ENCODE measurements at places on chromosomes 3 and 15.

GRCh38 chr3:143536817-143537535 is 311.3 kb downstream of the SLC9A9 start:
- DNase-seq: no peak

DNA sequence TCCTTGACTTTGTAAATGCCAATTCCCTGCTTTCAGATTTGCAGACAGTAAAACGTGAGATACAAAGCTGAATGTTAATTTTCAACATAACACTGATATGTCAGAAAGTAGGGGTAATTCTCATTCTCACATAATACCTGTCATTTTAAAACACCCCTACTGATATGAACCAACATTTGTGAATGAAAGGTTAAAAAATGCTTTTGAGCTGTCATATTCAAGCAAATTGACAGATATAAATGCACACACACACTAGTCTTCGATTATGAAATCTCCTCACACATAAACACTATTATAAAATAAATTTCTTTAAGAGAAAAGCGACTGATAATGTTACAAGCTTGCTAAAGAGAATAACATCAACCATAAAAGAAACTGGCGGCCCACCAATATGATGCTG is 128.8 kb downstream of the PEAK1 start:
- DNase-seq: no peak

GRCh38 chr3:37444696-37445095 is 270.3 kb upstream of the LRRFIP2 start:
- DNase-seq: no peak

GRCh38 chr3:5160940-5161858 is 26.3 kb upstream of the EDEM1 start:
- no peak for DNase-seq

DNA sequence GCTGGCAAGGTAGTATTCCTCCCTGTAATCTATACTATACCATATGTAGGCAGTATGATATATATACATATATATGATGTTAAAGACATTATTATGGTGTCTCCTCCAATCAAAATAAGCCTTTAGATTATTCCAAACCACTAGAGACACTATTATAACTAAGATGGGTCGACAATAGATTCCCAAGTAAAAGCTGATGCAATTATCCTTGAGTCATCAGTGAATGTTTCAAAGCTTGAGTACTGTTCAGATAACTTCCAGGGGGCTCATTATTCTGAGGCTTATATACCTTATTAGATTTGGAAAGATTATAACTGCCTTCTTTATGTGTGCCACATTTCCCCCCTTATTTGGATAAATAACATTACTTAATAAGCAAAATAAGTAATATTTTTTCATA is 11.9 kb upstream of the C3orf38 start:
- DNase-seq: no peak

- no peak for DNase-seq
Observed at GRCh38 chr3:95235916-95236315, 1173.1 kb downstream of the NSUN3 start.

- no peak for DNase-seq
Observed at GRCh38 chr3:112594856-112595255, 33.0 kb downstream of the SLC35A5 start.

DNA sequence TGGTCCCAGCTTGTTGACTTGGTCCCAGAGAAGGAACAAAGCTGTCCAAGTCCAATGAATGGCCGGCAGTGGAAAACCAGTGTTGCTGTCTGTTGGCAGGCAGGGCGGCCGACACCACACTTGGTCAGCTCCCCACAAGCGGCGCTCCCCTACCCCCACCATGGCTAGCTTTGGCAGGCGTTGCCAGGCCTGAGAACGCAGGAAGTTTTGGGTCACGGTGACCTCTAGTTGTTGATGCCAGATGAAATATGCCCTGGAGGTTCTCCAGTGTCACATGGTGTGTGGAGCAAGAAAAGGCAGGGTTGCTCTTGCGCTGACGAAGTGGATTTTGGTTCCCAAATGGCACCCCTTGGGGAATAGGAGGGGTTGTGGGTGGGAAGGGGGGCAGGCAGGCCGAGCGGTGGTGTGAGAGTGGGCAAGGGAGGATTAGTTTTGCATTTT is 72.7 kb upstream of the TPRG1 start:
- no peak for DNase-seq

GRCh38 chr3:59866076-59866475 is 816.3 kb upstream of the CFAP20DC start:
- no peak for DNase-seq

GRCh38 chr15:79091204-79091867 is 756 bp upstream of the RASGRF1 start:
- DNase-seq: no peak

GRCh38 chr15:32873284-32874114 is 155.7 kb downstream of the GREM1 start:
- DNase-seq: no peak

GRCh38 chr3:58062472-58062871 is 54.2 kb downstream of the FLNB start:
- no peak for DNase-seq

- no peak for DNase-seq
Observed at GRCh38 chr3:72052841-72053409, 268.0 kb upstream of the PROK2 start.

DNA sequence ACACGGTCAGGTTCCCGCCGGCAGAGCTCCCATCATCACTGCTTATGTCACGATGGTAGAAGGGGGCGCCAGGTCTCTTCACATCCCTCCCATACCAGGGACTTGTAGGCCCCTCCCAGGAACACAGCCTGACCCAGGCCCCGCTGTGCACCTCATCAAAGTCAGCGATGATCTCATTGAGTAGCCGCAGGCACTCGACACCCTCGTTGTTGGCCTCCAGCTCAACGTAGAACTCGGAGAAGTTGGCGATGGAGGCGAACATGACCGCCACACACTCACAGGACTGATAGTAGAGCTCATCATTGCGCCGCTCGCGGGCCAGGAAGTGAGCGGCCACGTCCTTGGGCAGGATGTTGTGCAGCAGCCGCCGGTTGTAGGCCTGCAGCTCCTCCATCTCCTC is 89.2 kb downstream of the SEC22A start:
- no peak for DNase-seq

GRCh38 chr3:41933154-41933676 is 28.7 kb downstream of the ULK4 start:
- peak; percentile 10 for DNase-seq

- DNase-seq: no peak
Observed at GRCh38 chr15:40452296-40453090, 11.7 kb downstream of the BAHD1 start.

DNA sequence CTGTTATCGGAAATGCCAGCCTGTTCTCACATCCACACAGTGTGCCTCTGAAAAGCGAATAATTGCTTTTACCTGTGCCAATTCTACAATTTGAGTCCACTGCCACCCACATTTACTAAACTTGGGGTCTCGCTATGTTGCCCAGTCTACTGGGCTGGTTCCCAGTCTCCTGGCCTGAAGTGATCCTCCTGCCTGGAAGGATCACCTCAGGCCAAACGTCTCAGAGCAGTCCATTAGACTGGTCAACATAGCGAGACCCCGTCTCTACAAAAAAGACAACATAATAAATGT is 827 bp upstream of the INO80 start:
- DNase-seq: no peak

DNA sequence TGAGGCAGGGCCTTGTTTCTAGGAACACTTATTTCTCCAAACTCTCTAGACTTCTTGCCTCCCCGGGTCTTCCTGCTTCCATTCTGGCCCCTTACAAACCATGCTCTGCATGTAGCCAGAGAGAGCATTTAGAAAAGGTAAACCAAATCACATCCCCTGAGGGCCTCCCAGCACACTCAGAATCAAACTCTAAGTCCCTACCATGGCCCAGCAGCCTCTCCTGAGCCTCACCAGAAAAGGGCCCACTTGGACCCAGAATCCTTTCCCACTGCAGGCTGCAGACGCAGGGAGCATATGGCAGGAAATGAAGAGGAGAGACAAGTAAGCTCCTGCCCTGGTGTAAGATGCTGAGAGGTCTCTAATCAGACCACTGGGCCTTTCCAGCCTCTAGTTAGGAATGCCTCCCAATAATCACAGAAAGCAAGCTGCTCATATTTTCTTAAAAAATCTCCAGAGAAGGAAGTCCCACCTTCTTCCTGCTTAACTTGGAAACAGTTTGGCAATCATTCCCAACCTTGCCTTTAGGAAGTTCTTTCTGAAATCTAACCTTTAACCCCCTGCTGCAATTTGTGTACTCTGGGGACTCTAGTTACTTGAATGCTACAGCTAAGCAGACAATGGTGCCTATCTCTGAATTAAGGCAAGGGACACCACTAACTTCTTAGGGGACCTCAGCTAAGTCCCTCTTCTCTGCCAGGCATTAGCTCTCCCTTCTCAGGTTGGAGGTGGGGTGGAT is 4.2 kb downstream of the AMOTL2 start:
- DNase-seq: no peak

- no peak for DNase-seq
Observed at GRCh38 chr3:71001303-71001830, 582.2 kb downstream of the FOXP1 start.

DNA sequence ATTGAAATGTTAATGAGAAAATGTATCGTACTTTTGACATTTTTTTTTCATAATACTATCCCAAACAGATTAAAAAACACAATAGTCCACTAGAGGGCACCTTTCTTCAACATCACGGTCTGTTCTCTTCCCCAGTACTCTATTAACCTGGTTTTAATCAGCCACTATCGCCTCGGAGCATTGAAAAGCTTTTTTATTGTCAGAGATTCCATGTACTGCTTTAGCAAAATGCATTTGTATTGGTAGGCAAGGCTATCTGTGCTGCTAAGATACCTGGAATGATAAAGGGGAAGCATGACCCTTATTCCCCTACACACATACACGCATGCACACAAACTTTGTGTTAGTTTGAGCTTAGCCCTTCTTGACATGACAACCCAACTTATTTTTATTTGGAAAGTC is 160.1 kb upstream of the IL12A start:
- peak; percentile 56 for DNase-seq

DNA sequence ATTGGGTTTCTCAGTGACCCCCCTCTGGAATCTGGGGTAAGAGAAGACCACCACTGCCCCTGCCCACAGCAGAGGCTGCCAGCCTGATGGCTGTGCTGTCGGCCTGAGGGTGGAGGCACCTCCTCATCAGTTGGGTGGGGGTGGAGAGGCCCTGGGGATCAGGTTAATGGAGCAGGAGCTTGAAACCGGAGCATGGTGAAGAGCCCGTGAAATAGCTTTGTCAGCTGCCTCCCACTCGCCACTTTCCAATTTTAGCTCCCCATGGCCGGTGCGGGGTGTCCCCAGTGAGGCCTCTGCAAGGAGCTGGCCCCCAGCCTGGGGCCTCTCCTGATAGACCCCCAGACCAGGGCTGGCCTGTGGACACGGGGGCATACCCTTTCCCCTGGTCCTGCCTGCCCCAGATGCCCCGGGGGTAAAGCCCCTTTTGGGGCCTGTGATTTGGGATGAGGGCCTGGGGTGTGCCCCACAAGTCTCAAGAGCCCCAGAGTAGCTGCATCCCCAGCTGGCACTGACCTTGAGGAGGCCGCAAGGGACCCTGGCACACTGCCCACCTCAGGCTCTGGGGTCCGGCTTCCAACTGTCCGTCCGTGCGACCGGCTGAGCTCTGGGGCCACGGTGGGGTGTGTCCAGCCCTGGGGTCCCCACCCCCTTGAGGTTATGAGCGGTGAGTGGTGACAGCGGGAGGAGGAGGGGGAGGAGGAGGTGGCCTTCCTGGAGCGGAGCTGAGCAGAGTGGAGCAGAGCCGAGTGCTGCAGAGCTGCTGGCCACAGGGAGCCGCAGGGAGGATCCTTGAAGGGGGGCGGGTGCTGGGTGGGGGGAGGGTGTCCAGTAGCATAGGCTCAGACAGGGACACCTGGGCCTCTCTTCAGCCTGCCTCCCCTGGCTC is at the start of gene HHATL:
Gene HHATL, minus strand, starts transcription at position 733 of the 886 bp plus-strand sequence. CDS start 1,972 bp downstream, outside the sequence.
- no peak for DNase-seq

DNA sequence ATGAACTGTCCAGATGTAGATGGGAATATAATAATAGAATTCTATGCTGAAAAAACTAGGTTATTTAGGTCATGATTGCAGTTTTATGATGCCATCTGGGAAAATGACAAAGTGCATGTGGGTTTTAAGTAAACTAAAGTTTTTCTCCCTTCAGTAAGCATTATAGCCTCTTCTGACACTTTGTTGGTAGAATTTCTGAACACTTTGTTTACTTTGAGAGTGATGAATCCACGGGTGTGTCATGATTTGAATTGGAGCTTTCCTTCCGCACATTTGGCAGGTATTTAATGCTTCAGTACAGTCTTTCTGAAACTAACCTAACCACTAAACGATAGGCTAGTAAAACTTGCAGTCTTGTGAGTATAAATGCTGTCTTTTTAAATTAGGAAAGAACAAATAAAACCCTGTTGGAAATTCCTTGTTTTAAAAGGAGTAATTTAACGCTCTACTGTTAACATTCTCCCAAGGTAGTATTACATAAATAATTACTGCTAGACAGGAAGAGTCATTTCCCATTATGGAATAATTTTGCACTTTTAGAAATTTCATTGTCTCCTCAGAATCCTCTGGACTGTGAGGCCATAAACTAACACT is 7.0 kb downstream of the FILIP1L start:
- no peak for DNase-seq

- DNase-seq: no peak
Observed at GRCh38 chr3:162274070-162274469, 777.5 kb downstream of the OTOL1 start.

DNA sequence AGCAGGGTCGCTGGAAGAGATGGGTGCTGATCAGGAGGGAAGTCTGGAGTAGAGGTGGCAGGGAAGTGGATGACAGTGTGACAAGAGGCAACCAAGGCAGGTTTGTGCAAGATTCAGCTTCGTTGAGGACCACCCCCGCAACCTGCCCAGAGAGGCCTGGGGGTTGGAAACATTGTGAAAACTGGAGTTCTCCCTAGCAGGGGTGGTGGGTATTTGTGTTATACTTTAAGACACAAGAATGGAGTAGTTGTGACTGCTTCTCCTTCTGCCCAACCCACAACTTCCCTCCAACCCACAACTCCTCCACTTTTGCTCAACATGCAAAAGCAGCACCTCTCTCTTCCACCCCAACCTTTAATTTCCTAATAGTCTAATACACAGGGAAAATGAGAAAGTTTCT is 8.6 kb upstream of the ARNT2 start:
- DNase-seq: no peak

- no peak for DNase-seq
Observed at GRCh38 chr3:4398120-4398940, 68.7 kb downstream of the SUMF1 start.

- DNase-seq: no peak
Observed at GRCh38 chr3:188369526-188369925, 215.6 kb downstream of the LPP start.

- DNase-seq: peak; percentile 67
Observed at GRCh38 chr15:85289677-85290365, 90.6 kb upstream of the AKAP13 start.

DNA sequence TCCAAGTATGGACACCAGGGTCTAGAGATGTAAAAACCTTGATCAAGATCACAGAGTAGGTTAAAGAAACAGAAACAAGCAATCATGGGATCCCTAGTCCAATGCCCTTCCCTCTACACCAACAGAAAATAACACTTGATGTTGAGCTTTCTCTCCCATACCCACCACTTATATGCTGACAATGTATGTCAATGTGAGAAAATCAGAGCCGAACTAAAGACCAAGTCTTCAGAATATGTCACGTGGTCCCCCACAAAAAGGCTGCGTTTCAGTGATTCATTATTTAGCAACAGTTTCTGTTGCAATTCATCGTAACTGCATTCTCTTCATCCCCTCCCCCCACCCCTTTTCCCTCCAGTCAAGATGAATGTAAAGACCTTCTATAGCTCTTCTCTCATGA is 278.9 kb upstream of the STT3B start:
- no peak for DNase-seq

GRCh38 chr15:22259881-22260421 is 179.6 kb downstream of the OR4M2 start:
- DNase-seq: no peak

- no peak for DNase-seq
Observed at GRCh38 chr3:146746190-146746589, 141.0 kb upstream of the PLSCR5 start.

GRCh38 chr3:171854649-171855305 is 11.6 kb downstream of the TMEM212 start:
- no peak for DNase-seq

All from hepatic stellate cell (primary cell).